ENCODE measurements at places on chromosomes 5 and 9.

- peaks cover 1% of the 10 kb centered on the region for H3K27me3 ChIP-seq
- H3K27ac ChIP-seq: no peak overlapping the region
- no peaks in the 10 kb centered on the region for H3K36me3 ChIP-seq
- no peak for DNase-seq
- no peak overlapping the region for H3K4me3 ChIP-seq
- H3K4me1 ChIP-seq: no peaks in the 10 kb centered on the region
These were observed 26.5 kb downstream of the WNK2 start for GRCh38 chr9:93210324-93210973.

DNA sequence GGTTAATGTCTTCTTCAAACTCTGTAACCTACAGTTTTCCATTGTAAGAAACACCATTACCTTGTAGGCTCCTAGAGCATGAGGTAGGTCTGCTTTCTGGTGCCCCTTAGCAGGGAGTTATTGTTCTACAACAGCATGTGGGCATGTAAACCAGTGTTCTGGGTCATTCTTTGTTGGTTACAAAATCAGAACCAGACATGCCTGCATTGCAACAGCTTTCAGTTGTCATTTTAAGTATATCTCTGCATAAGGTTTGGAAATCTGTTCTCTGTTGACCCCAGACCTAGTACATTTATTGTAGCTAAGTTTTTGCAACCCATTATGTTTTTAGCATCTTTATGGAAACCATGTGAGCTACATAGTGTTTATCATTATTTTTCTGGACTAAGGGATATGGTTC, 10.9 kb downstream of the RGMB start:
- H3K4me3 ChIP-seq: no peak overlapping the region
- H3K27ac ChIP-seq: no peak overlapping the region
- H3K27me3 ChIP-seq: peaks cover 2% of the 10 kb centered on the region
- DNase-seq: no peak

GRCh38 chr5:144002876-144003275, 167.6 kb downstream of the YIPF5 start:
- H3K27ac ChIP-seq: no peak overlapping the region
- H3K4me3 ChIP-seq: no peak overlapping the region
- no peaks in the 10 kb centered on the region for H3K36me3 ChIP-seq
- no peaks in the 10 kb centered on the region for H3K4me1 ChIP-seq
- H3K27me3 ChIP-seq: peaks cover 1% of the 10 kb centered on the region

- H3K36me3 ChIP-seq: no peaks in the 10 kb centered on the region
- no peaks in the 10 kb centered on the region for H3K27me3 ChIP-seq
- H3K27ac ChIP-seq: no peak overlapping the region
- no peak for DNase-seq
- no peaks in the 10 kb centered on the region for H3K4me1 ChIP-seq
These were observed 628.0 kb upstream of the ADAMTS16 start for GRCh38 chr5:4511996-4512656.

DNA sequence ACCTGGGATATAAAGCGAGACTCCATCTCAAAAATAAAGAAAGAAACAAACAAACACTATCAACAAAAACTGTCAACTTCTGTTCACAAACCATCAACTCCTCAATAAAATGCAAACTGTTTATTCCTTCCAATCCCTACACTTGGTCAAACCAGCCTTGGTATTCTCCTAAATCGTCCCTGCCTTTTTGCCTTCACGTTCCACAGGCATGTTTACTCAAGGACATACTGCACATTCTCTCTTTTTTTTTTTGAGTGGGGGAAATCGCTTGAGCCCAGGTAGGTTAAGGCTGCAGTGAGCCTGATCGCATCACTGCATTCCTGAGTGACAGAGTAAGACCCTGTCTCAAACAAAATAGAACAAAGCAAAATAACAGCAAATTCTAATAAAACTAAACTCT, 13.0 kb downstream of the UBAP2 start:
- DNase-seq: no peak
- H3K4me1 ChIP-seq: peaks cover 12% of the 10 kb centered on the region
- H3K4me3 ChIP-seq: no peak overlapping the region
- H3K27ac ChIP-seq: no peak overlapping the region
- H3K36me3 ChIP-seq: peaks cover 43% of the 10 kb centered on the region
- H3K27me3 ChIP-seq: no peaks in the 10 kb centered on the region

GRCh38 chr9:4059437-4059836, 240.4 kb downstream of the GLIS3 start:
- H3K27ac ChIP-seq: no peak overlapping the region
- no peak for DNase-seq
- H3K4me1 ChIP-seq: peaks cover 2% of the 10 kb centered on the region
- no peaks in the 10 kb centered on the region for H3K27me3 ChIP-seq

- peaks cover 21% of the 10 kb centered on the region for H3K4me1 ChIP-seq
- DNase-seq: no peak
- peaks cover 15% of the 10 kb centered on the region for H3K36me3 ChIP-seq
- H3K27me3 ChIP-seq: no peaks in the 10 kb centered on the region
- H3K27ac ChIP-seq: no peak overlapping the region
These were observed 103.0 kb downstream of the AOPEP start for GRCh38 chr9:94829380-94830070.

DNA sequence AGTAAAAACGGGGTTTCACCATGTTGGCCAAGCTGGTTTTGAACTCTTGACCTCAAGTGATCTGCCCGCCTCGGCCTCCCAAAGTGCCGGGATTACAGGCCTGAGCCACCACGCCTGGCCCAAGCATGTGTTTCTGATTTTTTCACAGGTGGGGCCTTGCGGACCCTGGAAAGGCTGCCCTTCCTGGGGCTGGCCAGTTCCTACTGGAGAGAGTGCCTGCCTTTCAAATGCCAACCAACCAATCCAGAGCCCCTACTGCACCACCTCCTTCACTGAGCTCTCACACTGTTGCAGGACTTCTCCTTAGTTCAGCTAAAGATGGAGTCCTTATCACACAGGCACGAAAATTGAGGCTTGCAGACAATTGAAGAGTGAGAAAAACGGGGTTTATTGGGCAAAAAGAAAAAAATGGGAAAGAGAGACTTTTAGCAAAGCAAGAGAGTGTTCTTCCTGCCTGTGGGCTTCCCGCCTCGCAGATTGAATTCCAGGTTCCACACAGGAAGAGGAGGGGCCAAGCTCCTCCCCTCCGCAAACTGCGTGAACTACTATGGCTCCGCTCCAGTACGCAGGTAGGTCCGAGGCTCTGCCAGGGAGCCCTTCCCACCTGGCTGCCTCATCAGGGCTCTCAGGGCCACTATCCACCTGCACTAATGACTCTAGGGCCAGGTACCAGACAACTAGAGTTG, 8.3 kb upstream of the CMBL start:
- no peak for DNase-seq
- peaks cover under 1% of the 10 kb centered on the region for H3K4me1 ChIP-seq
- H3K27me3 ChIP-seq: peaks cover 3% of the 10 kb centered on the region
- H3K27ac ChIP-seq: no peak overlapping the region
- H3K36me3 ChIP-seq: no peaks in the 10 kb centered on the region

GRCh38 chr5:115260248-115260647, 2.4 kb downstream of the PGGT1B start:
- peaks cover 35% of the 10 kb centered on the region for H3K36me3 ChIP-seq
- no peak for DNase-seq
- H3K27me3 ChIP-seq: no peaks in the 10 kb centered on the region

DNA sequence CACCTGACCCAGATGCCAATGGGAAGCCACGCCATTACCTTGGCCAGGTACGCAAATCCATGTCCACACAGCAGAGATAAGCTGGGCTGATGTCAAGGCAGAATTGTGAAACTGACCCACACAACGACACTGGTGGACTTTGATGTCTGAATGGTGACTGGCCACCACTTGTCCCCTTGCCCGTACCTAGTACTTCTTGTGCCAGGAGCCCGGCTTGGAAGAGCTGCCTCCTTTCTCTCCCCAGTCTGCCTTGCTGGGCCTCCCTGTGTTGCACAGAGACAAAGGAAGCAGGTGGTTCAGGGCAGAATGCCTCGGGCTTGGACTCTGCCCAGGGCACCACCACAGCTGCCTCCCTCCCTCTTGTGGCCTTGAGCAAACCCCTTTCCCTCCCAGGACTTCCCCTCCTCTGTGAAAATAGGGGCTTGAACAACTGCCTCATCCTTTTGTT, 23.3 kb downstream of the PTGES2 start:
- peaks cover 61% of the 10 kb centered on the region for H3K36me3 ChIP-seq
- DNase-seq: no peak
- H3K27me3 ChIP-seq: no peaks in the 10 kb centered on the region
- peaks cover 18% of the 10 kb centered on the region for H3K4me1 ChIP-seq
- H3K27ac ChIP-seq: no peak overlapping the region

DNA sequence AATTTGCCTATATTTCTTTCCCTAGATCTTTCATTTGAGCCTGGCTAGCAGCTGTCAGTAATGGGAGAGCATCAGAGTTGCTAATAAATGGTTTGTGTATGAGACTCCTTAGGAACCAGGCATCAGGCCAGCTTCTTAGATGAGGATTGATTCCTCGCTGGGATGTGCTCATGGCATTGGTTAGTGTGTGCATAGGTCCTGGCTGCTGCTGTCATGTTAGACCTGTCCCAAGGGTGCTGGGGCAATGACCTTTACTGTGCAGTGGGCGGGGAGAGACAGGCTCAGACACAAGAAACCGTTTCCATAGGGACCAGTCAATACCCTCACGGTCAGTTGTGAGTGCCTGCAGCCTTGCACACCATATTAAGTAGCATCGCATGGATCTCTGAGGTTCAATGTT, 112.3 kb upstream of the NR3C1 start:
- H3K4me3 ChIP-seq: no peak overlapping the region
- DNase-seq: no peak
- H3K27ac ChIP-seq: no peak overlapping the region
- no peaks in the 10 kb centered on the region for H3K27me3 ChIP-seq
- H3K4me1 ChIP-seq: peaks cover 25% of the 10 kb centered on the region

- H3K4me1 ChIP-seq: no peaks in the 10 kb centered on the region
- H3K36me3 ChIP-seq: no peaks in the 10 kb centered on the region
- H3K4me3 ChIP-seq: no peak overlapping the region
- DNase-seq: no peak
- peaks cover 7% of the 10 kb centered on the region for H3K27me3 ChIP-seq
- no peak overlapping the region for H3K27ac ChIP-seq
These were observed 239.5 kb upstream of the SLC24A2 start for GRCh38 chr9:20028192-20028848.

- no peaks in the 10 kb centered on the region for H3K4me1 ChIP-seq
- H3K27me3 ChIP-seq: no peaks in the 10 kb centered on the region
- H3K4me3 ChIP-seq: no peak overlapping the region
- no peak overlapping the region for H3K27ac ChIP-seq
These were observed 147.6 kb downstream of the SEMA5A start for GRCh38 chr5:9398227-9398626.

GRCh38 chr9:5832071-5832537, 813 bp downstream of the ERMP1 start:
- H3K27ac ChIP-seq: peak overlapping the region; percentile 72
- H3K4me3 ChIP-seq: peak overlapping the region; percentile 94
- H3K4me1 ChIP-seq: peaks cover 53% of the 10 kb centered on the region

DNA sequence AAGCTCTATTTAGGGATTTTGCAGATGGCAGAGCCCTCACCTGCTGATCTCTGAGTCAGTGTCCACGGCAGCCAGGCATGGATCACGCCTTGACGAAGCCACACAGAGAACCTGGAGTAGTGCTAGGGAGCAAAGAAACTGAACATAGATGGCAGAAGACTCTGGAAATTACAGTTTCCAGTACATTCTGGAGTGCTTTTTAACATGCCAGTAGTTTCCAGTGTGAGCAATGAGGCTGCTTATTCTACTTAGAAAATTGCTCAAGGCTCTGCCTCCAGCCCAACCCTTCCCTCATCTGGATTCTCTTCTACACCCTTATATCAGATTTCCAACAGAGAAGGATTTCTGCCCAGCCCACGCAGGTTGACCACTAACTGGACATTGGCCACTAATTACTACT, 203.3 kb downstream of the ADAMTS12 start:
- H3K4me3 ChIP-seq: no peak overlapping the region
- no peak for DNase-seq
- no peaks in the 10 kb centered on the region for H3K27me3 ChIP-seq
- no peaks in the 10 kb centered on the region for H3K4me1 ChIP-seq
- H3K27ac ChIP-seq: no peak overlapping the region

- H3K36me3 ChIP-seq: no peaks in the 10 kb centered on the region
- no peaks in the 10 kb centered on the region for H3K4me1 ChIP-seq
- no peaks in the 10 kb centered on the region for H3K27me3 ChIP-seq
- H3K27ac ChIP-seq: no peak overlapping the region
- H3K4me3 ChIP-seq: no peak overlapping the region
- no peak for DNase-seq
These were observed 59.4 kb upstream of the NFIB start for GRCh38 chr9:14373336-14373666.

- no peak overlapping the region for H3K4me3 ChIP-seq
- no peak for DNase-seq
- H3K4me1 ChIP-seq: no peaks in the 10 kb centered on the region
- H3K36me3 ChIP-seq: no peaks in the 10 kb centered on the region
These were observed 110.9 kb downstream of the FOXD1 start for GRCh38 chr5:73337586-73338255.

- no peak for DNase-seq
- no peak overlapping the region for H3K27ac ChIP-seq
- H3K4me1 ChIP-seq: peaks cover 32% of the 10 kb centered on the region
- no peak overlapping the region for H3K4me3 ChIP-seq
- H3K27me3 ChIP-seq: no peaks in the 10 kb centered on the region
These were observed 64.3 kb upstream of the SLC25A51 start for GRCh38 chr9:37968228-37968701.

DNA sequence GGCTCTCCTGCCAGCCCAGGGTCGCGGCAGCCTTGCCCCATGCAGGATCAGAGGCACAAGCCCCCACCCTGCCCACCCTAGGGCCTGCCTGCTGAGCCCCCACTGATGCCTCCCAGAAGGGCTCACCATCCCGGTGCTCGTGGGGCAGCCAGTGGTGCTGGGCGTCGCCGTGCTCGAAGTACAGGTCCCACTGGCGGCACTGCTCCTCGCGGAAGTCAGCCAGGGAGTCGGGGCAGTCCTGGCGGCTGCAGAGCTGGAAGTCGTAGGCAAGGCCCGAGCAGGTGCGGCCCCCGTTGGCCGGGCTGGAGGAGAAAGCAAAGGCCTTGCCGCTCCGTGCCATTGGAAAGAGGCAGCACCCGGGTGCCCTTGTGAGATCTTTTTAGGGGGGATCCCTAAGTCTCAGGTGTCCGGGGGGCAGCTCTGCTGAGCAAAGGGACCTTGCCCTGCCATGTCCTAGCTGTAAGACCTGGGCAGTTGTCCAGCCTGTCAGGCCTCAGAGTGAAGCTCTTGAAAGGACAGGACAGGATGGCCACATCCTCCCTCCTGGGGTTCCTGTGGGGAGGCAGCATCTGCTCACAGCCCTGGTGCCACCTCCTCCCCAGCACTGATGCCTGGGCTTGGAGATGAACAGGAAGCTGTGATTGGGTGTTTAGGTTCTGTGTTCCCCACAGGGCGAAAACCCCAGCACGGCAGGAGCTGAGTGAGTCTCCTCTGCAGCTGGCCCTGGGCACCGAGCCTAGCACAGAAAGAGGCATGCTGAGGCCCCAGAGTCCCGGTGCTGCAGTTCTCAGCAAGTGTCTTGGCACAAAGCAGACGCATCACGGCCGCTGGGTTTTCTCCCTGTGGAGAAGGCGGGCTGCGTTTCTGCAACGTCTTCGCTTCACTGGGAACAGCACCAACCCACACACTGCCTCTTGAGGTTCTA, 77.7 kb downstream of the ZNF354C start:
- DNase-seq: no peak
- H3K27ac ChIP-seq: no peak overlapping the region
- peaks cover 7% of the 10 kb centered on the region for H3K4me1 ChIP-seq
- no peak overlapping the region for H3K4me3 ChIP-seq
- H3K36me3 ChIP-seq: no peaks in the 10 kb centered on the region
